ENCODE measurements at places on chromosomes 13 and 19.

DNA sequence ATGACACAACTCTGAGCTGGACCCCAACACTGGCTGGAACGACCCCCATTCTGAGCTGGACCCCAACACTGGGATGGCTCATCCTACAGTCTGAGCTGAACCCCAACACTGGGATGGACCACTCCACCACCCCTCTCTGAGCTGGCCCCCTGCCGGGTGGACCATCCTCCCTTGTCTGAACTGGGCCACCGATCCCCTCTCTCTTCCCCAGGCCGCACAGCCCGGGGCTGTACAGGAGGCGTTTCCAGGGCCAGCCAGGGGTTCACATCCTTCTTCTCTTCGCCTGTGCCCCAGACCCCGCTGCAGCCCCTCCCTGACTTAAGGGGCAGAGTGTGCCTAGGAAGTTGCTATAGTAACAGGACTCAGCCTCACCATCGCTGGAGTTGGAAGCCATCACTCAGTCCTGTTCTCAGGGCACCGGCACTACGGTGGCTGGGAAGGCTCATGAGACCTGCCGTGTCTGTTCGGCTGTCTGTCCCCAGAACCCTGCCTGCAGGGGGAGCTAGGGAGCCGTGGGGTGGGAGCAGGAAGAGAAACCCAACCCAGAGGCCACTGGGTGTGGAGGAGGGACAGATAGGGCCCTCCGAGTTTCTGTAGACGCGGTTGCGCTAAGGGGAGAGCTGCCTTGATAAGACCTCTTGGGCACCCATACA is 3.7 kb downstream of the PRKACA start:
- no peak for DNase-seq

DNA sequence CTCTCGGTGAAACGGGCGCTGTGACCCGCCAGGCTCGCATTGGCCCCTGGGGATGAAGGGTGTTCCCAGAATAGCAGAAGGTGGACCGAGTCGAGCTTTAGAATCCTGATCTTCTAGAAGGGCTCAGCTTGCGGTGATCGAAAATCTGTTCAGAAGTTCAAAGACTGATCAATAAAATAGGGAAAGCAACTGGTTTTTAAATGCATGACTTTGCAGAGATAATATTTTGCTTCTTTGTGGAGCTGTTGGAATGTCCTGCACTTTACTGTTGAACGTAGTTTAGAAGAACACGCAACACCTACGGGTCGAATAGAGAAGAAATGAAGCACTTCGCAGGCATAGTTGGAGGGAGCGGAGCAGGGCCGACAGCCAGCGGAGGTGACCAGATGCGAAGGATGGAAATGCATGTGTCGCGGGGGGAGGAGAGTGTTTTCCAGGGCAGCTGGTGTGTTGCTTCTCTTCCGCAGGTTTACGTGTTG is 766 bp downstream of the CEBPG start:
- DNase-seq, result no peak

DNA sequence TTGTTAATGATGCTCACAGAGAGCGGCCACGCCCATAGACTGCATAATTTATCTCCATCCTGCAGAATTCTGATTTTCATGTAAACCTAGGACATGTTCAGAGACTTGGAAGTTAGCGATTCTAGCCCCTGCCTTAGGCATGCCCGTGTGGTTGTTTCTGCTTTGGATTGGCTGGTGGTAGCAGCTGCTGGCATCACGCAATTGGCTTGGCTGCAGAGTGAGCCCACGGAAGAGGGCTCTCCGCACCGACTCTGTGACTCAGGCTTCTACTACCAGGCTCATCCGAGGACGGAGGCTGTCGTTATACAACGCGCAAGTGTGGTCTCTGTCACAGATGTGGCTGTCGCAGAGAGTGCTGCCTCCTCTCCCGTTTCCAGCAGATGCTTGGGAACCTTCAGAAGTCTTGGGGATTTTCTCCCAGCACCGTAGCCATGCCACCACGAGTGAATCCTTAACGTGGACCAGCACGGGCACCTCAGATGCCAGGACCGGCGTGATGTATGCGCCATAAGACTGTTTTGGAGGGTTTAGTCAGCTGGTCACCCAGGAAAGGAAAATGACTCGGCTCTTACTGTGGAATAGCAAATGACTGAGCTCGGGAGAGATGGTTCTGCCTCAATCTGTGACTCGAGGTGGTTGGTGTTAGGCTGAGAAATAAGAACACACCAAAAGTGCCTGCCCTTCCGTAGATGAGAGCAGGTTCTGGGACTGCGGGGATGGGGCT is 61.0 kb upstream of the F7 start:
- no peak for DNase-seq

DNA sequence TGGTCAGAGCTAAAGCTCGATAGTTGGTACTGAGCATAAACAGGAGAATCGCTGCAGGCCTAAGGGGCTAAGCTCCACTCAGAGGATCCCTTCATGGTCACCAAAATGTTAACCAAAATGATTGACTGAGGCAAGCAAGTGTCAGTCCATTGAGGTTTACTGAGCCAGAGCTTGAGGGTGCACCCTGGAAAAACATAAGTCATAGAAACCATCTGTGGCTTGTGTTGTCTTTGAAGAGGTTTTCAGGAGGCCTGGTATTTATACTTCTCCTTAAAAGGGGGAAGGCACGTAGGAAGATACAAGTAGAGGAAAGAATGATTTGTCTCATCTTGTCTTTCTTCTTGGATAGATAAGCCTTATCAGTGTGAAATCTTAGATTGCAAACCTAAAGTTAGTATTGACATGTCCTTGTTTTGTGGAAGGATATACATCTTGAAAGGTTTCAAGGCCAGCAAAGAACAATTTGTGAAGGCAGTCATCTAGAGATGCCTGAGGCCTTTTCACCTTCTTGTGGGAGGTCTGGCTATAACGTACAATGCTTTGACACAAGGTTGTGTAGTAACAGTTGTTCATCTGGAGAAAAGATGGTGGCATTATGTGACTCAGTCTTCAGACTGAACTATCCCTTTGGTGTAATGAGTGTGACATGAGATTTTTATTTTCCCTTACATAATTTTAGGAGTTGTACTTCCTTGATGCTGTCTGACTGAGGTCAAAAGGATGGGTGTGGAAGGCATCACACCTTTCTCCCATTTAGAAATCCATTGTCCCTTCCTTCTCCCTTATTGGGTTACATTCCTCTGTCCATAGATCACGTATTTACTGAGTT is 14.7 kb upstream of the CEACAM6 start:
- DNase-seq, result no peak

- no peak for DNase-seq
These were observed 42.9 kb downstream of the CAB39L start for GRCh38 chr13:49400755-49401659.

- DNase-seq, result peak; percentile 14
These were observed 4.8 kb downstream of the PPP6R1 start for GRCh38 chr19:55253842-55254624.

- DNase-seq, result peak; percentile 63
These were observed 40.3 kb downstream of the ANKRD10 start for GRCh38 chr13:110874508-110874960.

DNA sequence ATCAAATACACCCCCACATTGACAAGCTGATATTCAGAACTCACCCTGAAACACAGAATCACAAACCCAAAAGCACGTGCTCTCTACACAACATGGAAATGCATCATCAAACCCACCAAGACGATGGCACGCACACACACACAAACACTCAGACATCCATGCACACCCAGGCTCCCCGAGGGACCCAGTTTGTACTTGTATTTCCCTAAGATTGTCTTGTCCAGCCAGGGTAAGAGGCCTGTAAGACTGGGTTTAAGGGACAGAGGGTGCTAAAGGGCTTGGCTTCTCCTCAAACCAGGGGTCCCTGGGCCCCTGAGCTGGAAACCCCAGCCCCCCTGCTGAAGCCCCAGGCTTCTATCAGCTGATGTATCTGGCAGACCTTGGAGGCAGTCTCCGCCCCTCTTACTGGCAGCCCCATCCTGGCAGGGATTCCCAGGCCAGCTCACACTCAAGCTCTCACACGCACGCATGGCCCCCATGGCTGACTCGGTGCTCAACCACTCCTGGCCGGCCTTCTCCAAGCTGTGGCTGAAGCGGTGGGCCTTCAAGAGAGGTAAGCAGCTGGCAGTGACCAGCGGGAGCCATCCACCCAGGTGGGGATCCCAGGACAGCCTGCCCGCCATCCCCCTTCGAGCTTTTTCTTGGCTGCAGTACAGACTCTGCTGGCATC is 6.5 kb downstream of the ARHGEF18 start:
- no peak for DNase-seq

DNA sequence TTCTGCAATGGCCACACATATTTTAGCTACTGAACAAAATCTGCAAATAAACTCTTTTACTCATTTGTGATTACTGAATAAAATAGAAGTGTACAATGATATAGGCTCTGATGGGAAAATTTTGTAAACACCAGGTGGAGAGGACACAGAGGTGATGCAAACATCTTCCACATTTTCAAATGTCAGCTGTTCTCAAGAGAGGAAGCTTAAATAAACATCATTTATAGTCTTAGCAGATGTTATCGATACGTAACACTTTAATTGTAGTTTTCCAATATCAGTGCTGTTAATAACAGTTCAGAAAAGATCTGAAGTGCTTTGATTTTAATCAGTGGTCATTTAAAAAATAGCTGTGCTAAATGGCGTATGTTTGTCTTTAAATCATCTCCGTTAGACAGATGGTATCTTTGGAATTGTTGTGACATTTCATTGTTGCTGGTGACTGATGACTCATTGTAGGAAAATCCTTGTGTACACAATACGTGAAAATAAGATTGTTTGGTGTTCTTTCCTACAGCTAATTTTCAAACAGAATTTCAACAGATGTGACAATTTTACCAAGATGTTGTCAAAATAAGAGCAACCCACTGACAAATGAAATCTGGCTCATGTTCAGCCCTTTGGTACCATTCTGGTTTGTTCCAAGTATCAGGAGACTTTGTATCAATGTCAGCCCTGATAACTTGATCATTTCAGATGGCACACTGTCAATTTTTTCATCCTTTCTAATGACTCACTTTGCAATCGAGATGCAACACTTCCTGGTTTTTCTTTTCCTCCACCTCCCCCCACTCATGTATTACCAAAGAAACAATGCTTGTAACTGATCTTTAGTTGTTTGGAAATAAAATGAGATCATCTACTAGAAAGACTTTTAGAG is 516.0 kb downstream of the DCT start:
- no peak for DNase-seq

- no peak for DNase-seq
These were observed 132.7 kb upstream of the SLITRK5 start for GRCh38 chr13:87538366-87539052.

- no peak for DNase-seq
These were observed 43.1 kb upstream of the CNMD start for GRCh38 chr13:52782471-52783448.

- DNase-seq, result no peak
These were observed 8.0 kb downstream of the ELL start for GRCh38 chr19:18513868-18514267.

DNA sequence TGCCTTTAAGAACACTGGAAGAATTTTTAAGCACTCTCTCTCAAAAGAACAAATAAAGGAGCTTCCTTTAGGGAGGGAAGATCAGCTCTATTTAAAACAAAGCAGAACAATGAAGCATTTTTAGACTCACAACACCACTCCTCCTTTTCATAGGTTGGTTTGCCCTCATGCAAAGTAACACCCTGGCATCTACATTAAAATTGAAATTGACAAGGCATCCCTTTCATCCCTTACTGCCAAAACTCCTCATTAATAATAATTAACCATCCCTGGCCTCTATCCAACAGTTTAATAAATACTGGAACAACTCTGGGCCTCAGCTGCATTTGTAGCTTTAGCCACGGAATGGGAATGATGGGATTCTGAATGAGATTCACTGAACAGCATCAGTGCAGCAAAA is 929.1 kb downstream of the PCDH9 start:
- DNase-seq, result no peak

DNA sequence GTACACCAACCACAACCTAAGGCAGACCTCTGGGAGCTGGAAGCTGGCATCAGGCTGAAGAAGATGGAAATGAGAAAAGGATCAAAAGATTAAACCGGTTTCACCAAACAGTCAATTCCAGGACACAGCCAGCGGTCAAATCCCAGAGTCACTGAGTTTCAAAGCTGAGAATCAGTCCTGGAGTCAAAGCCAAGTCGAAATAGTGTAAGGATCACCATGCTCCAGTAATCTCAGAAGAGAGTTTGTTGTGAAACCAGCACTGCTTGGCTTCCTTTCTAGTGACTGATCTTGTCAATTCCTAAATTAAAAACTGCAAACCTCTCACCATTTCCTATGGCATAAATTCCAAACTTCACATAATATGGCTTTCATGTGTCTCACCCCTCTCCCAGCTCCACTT is 198.8 kb downstream of the GPC6 start:
- DNase-seq, result no peak

GRCh38 chr13:113800576-113800926 is 41.5 kb downstream of the TMEM255B start:
- no peak for DNase-seq

- DNase-seq, result no peak
These were observed 1139.3 kb downstream of the DIAPH3 start for GRCh38 chr13:59024434-59024833.

DNA sequence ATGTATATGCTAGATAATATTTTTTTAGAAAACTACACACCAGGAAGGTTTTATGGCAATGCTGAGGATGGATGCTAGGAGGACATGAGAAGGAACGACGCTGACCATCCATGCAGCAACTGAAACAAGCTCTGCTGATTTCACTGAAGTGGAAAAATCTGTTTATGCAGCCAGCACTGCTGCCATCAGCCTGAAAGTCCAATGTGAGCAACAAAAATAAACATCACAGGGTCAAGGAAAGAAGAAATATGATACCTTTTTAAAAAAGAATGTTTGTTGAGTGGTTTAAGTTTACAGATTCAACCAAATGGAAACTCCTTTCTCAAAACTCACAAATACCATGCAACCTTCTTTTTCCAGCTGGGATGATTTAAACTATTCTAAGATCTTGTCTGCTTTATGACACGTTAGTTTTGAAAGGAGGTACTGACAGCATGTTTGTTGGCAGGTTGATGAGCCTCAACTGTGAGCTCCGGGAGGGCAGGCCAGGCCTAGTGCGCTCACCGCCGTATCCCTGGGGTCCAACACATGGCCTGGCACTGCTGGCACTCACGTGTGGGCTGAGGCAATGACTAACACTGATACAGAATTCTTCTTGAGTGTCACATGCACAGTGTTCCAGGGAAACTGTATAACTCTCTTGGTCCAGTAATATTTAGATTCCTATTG is 46.8 kb downstream of the LATS2 start:
- no peak for DNase-seq

DNA sequence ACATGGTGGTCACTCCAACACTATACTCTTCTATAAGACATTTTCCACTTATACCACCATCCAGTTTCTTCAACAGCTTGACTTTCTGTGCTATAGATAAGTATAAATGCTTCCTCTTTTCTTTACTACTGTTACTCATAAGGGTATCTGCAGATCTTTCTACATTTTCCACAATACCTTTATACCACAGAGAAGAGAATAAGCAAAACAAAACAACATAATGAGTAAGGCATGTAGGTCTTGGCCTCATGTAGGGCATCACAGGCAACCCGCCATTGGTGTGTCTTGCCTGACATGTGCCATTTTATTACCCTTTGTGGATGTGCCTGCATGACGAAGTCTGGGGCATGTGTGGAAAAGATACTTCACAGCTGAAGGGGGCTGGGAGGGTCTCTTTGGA is 265.3 kb upstream of the STARD13 start:
- no peak for DNase-seq

All from NCI-H2107 (cell line).